ENCODE measurements at places on chromosomes 12 and 14. TPM values are rescaled to one million over a fixed set of nuclear protein-coding genes. Genes with fewer than 3 reads are reported as not detected.

RASAL1 gene
- polyA plus RNA-seq: 0.09 TPM

- no peak for DNase-seq
Measured at GRCh38 chr14:28220391-28220790, 546.2 kb upstream of the FOXG1 start.

CMA1 gene
- 0.36 TPM for polyA plus RNA-seq

PRB2 gene
- polyA plus RNA-seq: not detected

GRCh38 chr14:102610968-102611811, 18.7 kb downstream of the RCOR1 start:
- no peak for DNase-seq

DNA sequence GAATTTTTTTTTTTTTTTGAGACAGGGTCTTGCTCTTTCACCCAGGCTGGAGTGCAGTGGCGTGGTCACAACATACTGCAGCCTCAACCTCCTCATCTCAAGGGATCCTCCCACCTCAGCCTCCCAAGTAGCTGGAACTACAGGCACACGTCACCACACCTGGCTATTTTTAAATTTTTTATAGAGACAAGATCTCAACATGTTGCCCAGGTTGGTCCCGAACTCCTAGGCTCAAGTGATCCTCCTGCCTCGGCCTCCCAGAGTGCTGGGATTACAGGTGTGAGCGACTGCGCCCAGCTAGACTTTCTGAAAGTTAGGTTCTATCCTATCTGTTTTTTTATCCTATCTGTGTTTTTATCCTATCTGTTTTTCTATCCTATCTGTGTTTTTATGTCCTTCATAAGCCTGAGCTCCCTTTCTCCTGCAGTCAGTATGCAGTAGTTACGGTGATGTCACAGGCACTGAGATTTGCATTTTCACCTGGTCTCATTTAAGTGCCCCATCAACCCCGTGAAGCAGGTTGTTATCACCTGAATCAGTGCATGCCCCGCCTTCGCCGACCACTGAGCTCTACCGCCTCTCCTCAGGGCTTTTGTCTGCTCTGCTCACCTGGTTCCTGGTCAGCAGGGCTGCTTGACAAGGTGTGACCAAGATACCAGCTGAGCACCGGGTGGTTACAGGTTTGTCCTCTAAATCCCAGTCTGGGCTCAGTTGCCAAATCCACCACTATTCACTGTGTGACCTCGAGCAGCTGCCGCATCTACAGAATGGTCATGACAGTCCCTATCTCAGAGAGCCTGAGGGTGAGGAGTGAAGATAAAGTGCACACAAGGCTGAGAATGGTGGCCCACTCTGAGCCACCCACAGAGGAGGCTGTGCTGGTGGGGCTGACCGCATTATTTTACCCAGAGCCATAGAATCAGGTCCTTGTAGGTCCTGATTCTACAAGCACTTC, 33.1 kb downstream of the SYNDIG1L start:
- no peak for DNase-seq

PPP2R3C gene
- 51.5 TPM for polyA plus RNA-seq

AVPR1A gene
- polyA plus RNA-seq: 7.5 TPM

LTBP2 gene
- 7.4 TPM for polyA plus RNA-seq
